Umbilical cord (tissue), 2 donors: ENCODE measurements at places on chromosomes 3 and 15. TPM values are rescaled to one million over a fixed set of nuclear protein-coding genes. Genes with fewer than 3 reads are reported as not detected.

DNA sequence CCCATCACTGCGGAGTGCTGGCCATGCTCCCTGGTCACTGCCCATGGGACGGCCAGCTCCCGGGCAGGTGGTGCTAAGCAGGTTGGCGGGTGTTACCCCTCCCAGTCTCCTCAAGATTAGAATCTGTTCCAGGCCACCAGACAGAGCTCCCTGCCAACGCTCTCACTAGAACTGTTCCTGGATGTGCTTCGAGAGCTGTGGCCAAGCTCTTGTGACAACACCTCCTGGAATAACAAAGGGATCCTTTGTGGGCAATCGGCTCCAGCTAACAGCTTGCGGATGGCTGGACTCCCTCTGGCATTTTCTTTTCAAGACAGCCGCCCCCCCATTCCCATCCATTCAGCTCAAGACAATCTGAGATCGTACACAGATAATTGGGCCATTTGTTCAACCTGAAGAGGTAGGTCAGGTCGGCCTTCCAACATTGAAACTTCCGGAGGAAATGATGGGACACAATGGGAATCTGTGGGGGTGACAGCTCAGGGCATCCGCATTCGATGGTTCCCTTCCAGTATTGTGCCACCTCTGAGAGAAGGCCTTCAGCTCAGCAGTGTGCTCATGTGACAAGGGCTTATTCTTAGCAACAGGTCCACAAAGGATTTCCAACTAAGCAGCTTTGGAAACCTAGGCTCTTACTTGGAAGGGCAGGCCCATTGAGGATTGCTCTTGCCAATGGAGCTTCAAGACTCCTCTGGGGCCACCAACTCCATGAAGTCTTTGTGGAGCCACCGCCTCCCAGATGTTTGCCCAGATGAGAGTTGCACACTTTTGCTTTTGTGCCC, 11.6 kb upstream of the EPHB3 start:
- no peak for DNase-seq

DNA sequence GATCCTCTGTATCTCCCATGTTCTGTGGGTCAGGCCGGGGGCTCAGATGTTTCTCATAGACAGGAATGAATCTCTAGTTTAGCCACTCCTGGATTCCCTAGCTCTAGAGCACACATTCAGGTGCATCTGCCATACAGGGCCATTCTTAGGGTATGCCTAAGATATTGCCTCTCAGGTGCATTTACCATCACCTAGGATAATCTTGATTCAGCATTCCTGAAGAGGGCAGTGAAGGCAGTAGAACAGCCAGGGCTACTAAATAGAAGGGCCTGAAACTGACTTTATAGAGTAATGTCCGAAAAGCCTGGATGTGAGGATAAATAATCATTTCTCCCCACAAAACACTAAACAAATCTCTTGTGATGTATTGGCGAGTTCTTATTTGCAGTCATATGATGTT, 882.0 kb downstream of the AGBL1 start:
- no peak for DNase-seq

- no peak for DNase-seq
Measured at GRCh38 chr3:5485427-5485826, 297.9 kb downstream of the EDEM1 start.

GRCh38 chr15:31606931-31607497, 280.4 kb downstream of the KLF13 start:
- peak; percentile 76 for DNase-seq

GRCh38 chr3:77081240-77081661, 41.4 kb downstream of the ROBO2 start:
- peak; percentile 85 for DNase-seq

GRCh38 chr3:195097331-195098255, 173.4 kb downstream of the XXYLT1 start:
- DNase-seq = no peak

- no peak for DNase-seq
Measured at GRCh38 chr3:157632075-157632474, 128.9 kb upstream of the VEPH1 start.

DNA sequence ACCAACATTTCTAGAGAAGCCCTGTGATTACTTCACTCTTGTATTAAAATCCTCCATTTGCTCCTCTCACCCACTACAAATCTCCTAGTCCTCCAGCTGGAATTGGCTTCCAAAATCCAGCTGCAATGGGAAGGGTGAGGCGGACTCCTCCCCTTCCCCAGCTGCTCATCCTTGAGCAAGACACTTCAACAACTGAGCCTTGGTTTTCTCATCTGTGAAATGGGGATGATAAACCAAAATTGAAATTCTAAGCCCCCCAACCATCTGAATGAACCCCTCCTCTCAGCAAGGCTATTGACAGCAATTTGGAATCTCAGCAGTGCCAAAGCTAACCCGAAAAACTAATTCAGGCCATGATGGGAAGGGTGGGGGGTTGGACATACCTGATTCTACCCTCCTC, 9.4 kb downstream of the FAM174B start:
- DNase-seq = no peak

DNA sequence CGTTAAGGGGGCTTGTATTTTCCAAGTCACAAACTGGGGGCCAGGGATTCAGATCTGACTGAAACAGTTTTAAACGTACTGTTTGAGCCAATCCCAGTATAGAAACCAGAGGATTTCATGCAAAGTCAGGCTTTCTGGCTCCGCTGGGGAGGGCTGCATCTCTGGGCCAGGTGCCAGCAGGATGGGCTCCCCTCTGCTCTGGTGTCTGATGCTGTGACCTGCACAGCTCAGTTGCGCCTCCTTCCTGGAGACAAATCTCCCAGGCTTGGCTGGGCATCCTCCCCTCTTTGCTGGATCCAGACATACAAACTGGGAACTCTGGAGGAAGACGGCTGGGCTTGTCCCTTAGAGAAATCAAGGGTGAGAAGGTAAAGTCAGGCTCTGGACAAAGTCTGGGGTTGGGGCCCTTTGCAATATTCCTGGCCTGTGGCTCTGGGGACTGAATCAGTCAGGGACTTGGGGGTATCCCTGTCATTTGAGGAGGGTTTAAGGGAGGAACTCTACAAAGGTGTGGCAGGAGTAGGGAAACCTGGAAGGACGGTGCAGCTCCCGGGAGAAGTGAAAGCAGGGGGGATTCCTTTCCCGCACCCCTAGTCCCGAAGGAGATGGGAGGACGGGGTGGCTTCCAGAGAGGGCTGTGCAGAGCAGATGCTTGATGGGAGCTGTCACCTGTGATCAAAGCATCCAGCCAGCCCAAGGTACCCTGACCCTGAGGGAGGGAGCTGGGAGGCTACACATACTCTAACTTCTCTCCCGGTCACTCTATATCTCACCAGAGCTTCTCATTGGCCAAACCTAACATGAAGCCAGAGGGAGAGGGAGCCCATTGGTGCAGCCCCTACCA, 114.8 kb upstream of the ATP2B2 start:
- DNase-seq = no peak

The SPATA12 gene
- 1.9 TPM for total RNA-seq

DNA sequence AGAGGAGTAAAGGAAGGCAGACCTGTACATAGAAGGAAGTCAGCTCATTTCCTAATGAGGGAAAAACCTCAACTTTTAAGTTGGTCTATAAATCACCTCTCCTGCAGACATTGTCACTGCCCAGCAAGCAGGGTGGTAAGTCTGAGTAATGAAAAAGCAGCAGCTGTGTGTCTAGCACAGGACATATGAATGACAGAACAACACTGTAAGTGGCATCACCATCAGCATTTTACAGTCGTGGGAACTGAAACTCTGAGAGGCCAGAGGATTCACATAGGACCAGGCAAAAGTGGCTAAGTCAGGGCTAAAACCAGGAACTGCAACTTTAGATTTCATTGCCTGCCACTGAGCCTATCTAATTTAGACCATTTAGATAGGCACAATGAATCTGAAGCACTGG, 235.6 kb downstream of the CLSTN2 start:
- DNase-seq = no peak

- no peak for DNase-seq
Measured at GRCh38 chr15:55703873-55704301, 39.1 kb downstream of the PRTG start.
